T1000 (cell line): ENCODE measurements at places on chromosomes 6 and 20.
A peak's percentile ranks its signal among the peaks of the same experiment; 100 is the strongest.

DNA sequence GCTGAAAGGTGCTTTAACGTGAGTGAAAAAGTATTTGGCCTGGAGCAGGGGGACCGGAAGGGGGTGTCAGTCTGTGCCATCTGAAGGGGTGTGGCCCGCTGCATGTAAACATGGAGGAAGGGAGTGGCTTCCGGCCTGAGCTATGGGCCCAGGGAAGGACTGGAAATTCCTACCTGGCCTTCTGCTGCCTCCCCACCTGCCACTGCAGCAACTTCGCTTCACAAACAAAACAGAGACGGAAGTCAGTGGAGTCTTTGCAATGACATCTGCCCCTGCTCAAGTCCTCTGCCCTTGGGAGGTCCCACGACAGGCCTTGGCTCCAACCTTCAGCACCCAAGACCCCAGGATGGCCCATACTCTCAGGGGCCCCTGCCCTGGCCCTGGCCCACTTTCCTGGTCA is 28.1 kb upstream of the FOXP4 start:
- no peak for DNase-seq

DNA sequence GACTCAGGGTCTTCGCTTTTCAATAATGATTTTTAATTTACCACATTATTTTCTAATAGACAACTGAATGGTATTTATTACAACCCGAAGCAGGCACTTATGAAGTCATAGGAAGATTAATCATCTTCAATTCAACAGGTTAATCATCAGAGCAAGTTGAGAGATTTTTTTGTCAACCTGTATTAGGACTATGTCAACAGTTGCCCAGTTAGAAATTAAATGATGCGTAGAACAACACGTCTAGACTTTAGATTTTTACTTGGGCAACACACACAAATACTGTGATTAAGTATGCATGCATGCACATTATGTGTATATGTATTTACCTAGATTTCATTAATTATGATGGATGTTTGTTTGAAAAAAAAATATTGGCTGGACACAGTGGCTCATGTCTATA is 4.3 kb downstream of the ILRUN start:
- no peak for DNase-seq

DNA sequence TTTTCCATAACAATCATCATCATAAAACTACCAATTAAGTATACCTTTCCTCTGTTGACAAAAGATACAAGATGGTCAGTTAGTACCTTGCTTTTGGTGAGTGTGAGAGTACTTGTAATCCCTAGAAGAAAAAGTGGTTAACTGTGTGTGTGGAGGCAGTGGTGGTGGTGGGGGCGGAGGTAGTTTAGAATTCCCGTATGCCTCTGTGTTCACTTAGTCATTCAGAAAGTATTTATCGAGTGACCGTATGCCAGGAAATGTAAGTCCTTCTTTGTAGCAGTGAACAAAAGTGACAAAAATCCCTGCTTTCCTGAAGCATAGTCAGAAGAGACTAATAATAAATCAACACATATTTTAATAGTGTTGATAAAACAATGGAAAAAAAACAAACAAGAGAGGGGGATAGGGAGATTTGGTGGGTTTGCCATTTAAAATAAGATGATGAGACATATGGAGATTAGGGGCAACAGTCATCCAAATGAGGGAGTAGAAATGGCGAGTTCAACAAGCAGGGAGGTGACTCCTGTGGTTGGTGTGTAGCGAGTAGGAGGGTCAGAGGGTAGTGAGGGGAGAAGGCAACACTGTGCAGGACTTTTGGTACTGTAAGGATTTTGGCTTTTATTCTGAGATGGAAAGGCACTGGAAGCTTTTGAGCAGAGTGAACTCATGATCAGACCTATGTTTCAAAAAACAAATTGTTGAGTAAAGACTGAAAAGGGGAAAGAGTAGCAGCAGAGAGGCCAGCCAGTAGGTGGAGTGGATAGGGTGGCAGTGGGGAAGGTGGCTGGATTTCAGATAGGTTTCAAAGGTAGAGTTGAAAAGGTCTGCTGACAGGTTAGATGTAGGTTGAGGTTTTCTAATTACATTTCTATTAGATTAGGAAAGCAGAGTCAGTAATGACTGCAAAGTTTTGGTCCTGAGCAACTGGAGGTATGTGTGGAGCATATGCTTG is 40.3 kb upstream of the SIM1 start:
- peak; percentile 31 for DNase-seq

- no peak for DNase-seq
These were observed 30.2 kb downstream of the C20orf173 start for GRCh38 chr20:35499271-35499670.

GRCh38 chr20:22525821-22526220 is 58.6 kb downstream of the FOXA2 start:
- no peak for DNase-seq

GRCh38 chr6:122569230-122569771 is 40.9 kb upstream of the PKIB start:
- DNase-seq = no peak

- DNase-seq = no peak
These were observed 33.0 kb upstream of the SPDEF start for GRCh38 chr6:34589140-34589539.

GRCh38 chr6:12017876-12018401 is 5.8 kb downstream of the HIVEP1 start:
- DNase-seq = no peak

GRCh38 chr6:166575205-166575604 is 11.3 kb downstream of the RAMACL start:
- DNase-seq = no peak
